ENCODE measurements at places on chromosomes 4 and X.

DNA sequence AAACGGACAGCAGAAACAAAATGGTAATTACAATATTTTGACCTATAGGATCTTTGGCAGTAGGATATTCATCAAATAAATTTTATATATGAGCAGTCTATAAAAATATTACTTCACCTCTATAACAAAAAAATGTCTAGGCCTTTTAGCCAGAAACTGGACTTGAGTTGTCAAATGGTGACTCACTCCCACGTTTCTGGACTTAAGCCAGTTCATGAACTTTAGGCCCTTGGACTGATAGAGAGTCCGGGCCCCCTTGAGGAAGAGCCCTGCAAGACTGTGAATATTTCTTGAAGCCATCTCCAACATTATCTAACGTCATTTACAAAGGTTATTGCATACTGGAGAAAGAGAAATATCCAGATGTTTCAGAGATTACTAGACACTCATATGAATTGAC, 106.8 kb upstream of the FAM47A start:
- DNase-seq = no peak

DNA sequence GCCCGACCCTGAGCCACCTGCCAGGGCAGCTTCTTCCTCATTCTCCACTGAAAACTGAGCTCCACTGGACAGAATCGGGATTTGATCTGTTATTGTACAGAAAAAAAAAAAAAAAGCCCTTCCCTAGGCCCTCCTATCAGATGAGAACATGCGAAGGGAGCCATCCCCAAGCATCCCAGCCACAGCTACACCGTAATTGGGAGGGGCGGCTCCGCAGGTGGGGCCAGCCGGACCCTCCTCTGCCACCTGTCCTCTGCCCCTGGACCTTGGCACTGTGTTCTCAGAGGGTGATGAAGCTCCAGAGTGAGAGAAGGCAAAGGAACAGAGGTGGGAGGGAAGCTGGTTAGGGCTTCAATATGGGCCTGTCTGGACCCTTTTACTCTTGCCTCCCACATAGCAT, 240.0 kb upstream of the PSAPL1 start:
- DNase-seq = no peak

DNA sequence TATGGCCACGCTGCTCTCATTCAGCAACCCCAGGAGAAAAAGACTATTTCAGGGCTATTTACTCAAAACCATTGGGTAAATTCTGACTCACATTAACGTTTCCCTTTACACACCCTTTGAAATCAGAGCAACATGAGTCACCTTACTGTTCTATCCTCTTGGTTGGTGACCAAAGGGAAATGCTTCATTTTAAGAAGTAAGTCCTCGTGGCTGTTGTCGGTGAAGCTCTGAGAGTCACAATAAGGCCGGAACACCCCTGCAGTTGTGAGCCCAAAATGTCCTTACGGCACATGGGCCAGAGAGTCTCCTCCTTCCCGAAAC, 56.3 kb upstream of the SPRY1 start:
- no peak for DNase-seq

DNA sequence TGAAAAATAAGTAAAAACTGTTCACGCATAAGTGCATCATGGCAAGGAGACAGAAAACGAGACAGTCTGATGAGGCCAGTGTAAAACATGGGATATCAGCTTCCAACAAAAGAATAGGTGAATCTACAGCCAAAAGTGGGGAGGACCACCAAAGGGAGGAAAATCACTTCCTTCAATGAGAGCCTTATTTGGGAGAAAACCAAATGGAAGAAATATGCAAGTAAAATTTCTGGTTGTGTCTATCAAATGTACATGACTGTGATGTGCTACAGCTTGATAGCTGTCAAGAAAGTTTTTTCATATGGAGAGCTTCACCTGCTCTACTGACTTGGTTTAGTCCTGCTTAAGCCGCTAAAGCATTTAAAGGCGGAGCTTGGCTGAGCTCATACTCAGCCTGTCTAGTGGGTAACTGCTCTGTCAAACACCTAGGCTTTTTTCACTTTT, 66.2 kb downstream of the MAGEA1 start:
- peak; percentile 52 for DNase-seq

GRCh38 chr4:139301821-139302611, at the start of gene NDUFC1:
Gene NDUFC1 (minus strand): TSS chr4:139302477. CDS start chr4:139295798, 6,679 bp downstream.
- DNase-seq = peak; percentile 56

DNA sequence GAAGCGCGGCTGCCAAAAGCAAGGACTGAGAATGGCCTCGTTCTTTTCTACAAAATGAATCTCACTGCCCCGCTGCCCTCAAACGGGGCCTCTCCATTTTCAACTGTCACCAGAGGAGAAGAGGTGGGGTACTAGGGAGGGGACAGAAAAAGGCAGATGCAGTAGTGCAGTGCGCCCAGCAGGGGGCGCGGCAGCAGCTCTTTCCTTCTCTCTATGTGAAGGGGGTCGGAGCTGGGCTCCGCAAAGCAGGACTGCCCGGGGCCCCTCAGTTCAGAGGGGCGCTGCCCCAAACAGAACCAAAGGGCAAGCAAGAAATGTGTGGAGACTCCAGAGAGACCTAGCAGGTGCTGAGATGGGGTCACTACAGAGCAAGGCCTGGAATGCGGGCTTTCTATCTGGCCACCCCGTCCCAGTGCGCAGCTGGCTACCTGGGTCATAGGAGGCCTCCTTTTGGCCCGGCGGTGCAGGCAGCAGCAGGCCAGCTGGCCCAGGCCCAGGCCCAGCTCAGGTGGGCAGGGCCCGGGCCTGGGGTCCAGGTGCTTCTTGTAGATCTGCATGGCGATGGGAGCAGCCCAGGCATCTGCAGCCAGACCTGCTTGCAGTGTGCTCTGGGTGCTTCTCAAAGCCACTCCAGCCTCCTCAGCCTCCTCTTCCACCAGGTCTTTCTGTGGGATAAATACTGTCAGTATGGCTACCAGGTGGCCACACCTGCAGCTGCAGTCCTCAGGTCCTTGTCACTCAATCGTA, 5.9 kb downstream of the IRAK1 start:
- DNase-seq = peak; percentile 54

DNA sequence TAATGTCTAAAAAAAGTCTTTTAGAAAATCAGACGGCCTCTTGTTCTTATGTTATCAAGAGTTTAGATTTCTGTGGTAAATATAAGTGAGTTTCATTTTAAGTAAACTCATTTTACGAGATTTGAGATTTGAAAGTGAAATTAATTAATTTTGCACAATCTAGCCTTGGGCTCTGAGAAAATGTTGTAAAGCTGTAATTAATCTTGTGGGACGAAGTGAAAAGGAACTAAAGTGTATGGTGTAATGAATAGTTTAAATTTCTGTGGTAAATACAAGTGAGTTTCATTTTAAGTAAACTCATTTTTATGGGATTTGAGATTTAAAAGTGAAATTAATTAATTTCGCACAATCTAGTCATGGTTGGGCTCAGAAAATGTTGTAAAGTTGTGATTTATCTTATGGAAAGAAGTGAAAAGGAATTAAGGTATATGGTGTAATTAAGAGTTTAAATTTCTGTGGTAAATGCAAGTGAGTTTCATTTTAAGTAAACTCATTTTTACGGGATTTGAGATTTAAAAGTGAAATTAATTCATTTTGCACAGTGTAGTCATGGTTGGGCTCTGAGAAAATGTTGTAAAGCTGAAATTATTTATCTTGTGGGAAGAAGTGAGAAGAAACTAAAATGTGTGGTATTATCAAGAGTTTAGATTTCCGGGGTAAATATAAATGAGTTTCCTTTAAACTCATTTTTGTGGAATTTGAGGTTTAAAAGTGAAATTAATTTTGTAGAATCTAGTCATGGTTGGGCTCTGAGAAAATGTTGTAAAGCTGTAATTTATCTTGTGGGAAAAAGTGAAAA, 1.6 kb downstream of the SCML1 start:
- DNase-seq = no peak

DNA sequence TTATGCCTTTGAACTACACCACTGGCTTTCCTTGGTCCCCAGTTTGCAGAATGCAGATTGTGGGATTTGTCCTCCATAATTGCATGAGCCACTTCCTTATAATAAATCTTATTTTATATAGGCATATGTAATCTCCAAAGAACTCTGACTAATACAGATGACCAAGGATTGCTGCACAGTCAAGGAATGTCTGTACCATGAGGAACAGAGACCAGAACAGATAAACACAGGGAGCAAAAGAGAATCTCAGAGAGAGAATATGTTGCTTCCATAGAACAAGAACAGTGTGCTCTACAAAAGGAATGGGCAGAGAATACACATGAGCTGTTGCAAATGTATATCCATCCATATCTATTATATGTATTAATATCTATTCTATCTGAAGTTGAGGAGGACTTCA, 111.1 kb downstream of the ADRA2C start:
- DNase-seq = no peak

- DNase-seq = no peak
These were observed 872.1 kb downstream of the PCDH7 start for GRCh38 chr4:31592293-31592692.

- DNase-seq = no peak
These were observed 13.9 kb downstream of the SASH3 start for GRCh38 chrX:129793604-129794191.

DNA sequence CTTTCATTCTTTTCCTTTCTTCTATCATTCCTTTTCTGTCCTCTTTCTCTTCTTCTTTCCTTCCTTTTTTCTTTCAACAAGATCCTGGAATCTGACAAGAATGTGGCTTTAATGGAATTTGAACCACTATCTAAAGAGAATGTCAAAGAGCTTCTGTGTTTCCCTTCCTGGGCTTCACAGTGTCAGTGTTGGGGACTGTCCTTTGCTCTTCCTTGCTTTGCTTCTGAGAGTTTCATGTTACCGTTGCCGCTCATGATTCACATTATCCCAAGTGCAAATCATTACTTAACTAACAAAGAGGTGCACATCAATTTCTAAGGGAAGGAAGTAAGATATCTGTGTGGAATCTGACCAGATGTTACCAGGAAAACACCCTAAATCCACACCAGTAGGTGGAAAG, 90.5 kb upstream of the DDIT4L start:
- no peak for DNase-seq

DNA sequence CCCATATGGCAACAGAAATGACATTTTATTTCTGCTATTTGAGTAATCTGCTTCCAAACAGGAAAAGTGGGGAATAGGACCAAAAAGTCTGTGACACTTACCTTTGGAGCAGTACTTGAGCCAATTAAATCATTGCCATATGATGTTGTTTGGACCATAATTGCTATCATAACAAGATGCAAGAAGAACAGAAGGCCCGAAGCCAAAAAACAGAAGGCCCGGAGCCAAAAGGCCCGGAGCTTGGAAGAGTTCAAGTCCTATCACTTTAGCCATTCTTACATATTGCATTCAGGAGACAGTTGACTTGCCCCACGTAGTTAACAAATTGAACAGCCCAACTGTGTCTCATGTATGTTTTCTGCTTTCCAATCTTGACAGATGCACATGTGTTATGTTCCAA, 285.6 kb downstream of the ARHGAP24 start:
- peak; percentile 76 for DNase-seq

GRCh38 chrX:78687586-78687985, 28.5 kb upstream of the RTL3 start:
- no peak for DNase-seq

DNA sequence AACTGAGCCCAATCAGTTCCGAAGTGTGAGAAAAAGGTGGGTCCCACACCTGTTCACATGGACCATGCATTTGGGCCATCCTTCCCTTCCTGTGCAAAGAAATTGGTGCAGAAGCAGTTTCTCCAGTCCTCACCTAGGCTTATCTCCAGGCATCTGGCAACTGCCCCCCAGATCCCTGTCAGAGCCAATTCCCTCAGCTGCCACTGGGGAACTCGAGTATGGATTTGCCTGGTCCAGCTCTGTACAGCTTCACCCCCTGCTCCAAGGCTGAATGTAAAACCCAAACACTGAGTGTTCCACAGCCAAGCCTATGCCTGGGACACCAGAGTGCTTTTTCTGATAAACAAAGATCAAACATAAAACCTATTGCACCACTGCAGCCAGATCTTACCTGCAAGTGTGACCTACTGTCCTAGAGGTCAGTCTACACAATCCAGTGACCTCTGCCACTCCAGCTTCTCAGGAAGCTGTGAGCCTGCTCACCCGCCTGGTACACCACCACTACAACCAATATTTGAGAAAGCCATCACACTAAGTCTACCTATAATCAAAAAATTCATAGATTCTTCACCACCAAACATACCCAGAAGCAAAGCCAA, 136.4 kb downstream of the STPG2 start:
- DNase-seq = no peak

DNA sequence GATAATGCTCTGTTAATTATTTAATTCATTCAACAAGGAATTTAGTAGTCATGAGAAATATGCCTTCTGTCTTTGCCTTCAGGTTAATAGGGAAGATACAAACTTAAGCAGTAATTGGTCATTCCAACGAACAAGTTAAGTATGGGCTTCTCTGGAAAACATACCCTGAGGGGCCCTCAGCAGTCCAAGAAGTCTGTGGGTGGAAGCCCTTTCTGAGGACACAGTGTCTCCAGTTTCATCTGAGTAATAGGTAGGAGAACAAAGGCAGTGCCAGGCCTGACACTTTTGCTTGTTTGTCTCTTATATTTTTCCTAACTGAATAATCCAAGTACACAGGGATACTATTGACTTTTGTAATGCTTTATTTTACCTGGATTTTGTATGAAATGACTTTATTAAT, 262.5 kb downstream of the FBXW7 start:
- no peak for DNase-seq

DNA sequence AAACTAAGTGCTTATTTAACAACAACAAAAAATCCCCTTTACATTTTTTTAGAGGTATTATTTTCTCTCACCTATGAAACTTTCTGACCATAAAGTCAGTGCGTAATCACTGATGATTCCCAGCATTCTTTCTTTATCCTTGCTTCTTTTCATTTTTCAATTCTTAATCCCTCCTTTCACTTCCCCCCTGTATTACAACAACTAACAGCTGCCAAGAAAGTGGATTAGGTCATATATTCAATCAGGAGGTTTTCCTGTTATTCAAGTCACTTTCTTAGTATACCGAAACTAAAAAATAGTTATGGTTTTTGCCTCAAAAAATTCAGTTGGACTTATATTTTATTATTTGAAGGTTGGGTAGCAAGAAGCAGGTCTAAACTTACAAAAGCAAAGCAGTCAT, 2.1 kb upstream of the STAP1 start:
- DNase-seq = no peak

DNA sequence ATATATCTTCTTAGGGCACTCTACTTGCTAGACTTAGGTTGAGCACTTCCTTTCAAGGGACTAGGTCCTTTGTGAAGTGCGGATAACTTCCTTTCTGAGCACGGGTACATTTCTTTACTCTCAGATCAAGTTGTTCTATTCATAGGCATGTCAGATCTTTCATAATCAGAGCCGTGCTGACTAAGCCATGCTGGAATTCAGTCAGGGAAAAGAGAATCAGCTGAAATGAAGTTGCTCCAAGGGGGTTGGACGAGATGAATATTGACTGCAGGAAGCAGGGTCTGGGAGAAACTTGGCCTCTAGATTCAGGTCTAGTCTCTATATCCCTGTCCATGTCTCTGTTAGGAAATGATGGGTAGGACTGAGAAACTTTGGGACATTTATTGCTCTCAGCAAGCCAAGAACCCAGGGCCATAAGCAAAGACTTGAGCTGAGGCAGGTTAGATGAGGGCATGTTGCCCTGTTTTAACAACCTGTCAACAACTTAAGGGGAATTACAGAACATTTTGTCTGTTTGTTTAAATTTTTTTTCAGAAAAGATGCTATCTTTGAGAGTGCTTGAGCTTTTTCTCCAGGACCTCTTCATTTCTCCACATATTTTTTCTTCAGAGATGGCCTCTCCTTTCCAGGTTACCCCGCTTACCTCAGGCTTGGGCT, 28.3 kb downstream of the AREG start:
- DNase-seq = no peak

GRCh38 chr4:89496851-89497250, 189.3 kb upstream of the GPRIN3 start:
- DNase-seq = no peak

- DNase-seq = peak; percentile 57
These were observed 51.9 kb upstream of the SLC6A14 start for GRCh38 chrX:116384406-116384954.

Measured in right hindlimb (tissue), 1 donor.